ENCODE measurements at places on chromosomes 1 and 21.
A peak's percentile ranks its signal among the peaks of the same experiment; 100 is the strongest.

DNA sequence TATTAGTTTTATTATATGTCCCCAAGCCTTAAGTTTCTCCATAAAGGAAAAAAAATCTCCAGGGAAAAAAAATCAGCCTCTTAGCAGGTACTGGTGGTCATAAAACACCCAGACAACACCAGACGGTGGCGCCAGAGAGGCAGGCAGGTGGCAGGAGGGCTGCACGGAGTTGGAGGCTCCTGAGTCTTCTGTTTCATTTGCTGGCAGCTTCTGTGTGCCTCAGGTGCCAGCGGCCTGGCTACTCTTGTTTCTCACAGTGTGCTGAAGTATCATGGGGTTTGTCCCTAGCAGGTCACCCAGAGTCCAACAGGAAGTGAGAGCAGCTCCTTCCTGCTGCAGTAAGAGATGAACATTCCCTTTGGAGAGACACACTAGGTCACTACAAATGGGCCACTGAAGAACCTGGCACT lies 123.3 kb upstream of the GADD45A start:
- DNase-seq, result peak; percentile 83

DNA sequence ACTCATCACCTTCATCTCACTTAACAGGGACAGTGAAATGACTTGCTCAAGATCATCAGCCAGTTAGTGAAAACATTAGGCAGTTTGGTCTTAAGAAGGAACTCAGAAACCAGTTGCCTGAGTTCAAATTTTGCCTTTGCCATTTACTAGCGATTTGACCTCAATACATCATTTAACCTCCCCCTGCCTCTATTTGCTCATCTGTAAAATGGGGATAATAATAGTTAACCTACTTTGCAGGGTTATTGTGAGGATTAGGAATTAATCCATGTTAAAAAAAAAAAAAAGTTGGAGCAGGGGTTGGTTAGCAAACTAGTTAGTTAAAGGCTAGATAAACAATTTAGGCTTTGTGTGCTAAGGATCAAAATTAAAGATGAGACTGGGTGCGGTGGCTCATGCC lies 10.6 kb upstream of the TACSTD2 start:
- no peak for DNase-seq

DNA sequence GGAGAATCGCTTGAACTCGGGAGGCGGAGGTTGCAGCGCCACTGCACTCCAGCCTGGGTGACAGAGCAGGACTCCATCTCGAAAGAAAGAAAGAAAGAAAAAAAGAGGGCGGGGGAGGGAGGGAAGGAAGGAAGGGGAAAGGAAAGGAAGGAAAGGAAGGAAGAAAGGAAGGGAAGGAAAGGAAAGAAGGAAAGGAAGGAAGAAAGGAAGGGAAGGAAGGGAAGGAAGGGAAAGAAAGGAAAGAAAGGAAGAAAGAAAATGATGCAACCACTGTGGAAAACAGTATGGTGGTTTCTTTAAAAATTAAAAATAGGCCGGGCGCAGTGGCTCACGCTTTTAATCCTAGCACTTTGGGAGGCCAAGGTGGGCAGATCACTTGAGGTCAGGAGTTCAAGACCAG lies 15.2 kb upstream of the RCAN3 start:
- no peak for DNase-seq

- DNase-seq, result no peak
These were observed 4.4 kb upstream of the C2CD2 start for GRCh38 chr21:41957991-41958766.

- DNase-seq, result peak; percentile 40
These were observed at the start of gene CCDC18 for GRCh38 chr1:93180723-93181613. Gene CCDC18 (plus strand): TSS chr1:93180724. CDS start chr1:93183362, 2,638 bp downstream.

DNA sequence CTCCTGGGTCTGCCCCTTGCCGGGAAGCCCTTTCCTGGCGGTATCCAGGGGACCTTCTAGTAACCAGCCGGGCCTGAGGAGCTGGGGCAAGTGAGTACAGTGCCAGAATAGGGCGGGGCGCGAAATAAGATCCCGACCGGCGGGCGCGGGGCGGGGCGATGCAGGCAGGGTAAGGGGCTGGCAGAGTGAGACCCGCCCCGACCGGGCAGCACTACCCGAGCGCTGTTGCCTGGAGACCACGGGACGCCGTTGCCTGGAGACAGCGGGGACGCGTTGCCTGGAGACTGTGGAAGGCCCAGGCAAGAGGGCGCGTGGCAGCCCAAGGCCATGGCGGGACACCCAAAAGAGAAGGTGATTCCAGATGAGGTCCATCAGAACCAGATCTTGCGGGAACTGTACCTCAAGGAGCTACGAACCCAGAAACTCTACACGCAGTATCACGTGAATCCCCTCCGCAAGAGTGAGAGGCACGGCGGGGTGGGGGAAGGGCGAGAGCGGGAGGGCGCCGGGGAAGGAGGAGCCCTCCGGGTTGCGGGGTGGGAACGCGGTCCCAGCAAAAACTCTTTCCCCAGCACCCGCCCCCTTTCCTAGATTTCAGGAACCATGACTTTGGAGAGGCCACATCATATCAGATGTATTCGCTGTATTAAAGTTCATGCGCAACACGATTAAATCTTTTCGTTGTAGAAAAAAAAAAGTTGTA lies 24.3 kb downstream of the EBNA1BP2 start:
- DNase-seq, result no peak

DNA sequence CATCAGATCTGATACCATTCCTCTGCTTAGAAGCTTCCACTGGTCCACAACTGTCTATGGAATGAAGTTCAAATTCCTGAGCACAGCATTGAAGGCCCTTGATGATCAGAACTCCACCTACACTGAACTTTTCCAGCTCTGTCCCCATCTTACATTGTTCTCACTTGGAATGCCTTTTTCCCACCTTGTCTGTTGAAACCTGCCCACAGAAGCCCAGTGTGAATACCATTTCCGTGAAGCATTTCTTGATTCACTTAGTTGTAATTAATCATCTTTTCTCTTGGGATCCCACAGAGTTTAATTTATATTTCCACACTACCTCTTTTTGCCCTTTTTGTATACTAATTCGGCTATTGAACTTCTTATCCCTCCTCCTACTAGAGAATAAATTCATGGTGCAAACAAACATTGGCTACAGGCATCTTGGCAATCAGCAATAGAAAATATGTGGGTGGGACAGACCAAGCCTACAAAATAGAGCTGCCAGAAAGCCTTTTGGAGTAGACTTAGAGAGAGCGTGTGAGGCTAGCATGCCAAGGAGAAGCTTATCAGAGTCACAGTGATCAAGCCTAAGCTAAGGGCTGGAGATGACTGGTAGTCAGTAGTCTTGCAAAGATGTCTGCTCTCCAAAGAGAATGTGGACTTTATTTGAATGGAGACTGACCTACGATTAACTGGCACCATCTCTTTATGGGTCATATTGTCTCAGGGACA lies 26.1 kb downstream of the NHLH2 start:
- no peak for DNase-seq

DNA sequence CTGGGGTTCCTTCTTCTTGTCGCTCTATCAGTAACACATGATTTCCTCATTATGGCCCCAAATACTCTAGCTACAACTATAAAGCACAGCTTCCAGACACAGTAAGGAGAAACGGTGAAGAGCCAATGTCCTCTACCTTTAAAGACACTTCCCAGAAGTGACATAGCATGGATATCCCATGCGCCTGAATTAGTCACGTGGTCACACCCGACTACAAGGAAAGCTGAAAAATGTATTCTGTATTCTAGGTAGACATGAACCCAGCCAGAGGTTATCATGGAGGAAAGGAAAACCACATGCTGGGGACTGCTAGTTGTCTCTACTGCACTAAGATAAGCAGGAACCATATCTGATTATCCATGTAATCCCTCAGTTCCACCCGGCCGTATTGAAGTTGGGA lies 244.3 kb downstream of the LMX1A start:
- no peak for DNase-seq
